Stimulated activated CD4-positive, alpha-beta T cell treated with anti-CD3 and anti-CD28 coated beads, Interleukin-1b, Interleukin-23, amount 100 ng/mL, for 48 hours (primary cell): ENCODE measurements at places on chromosomes 5 and 9.

GRCh38 chr5:74631081-74631953 lies 9.2 kb downstream of the ENC1 start:
- no peak for DNase-seq

DNA sequence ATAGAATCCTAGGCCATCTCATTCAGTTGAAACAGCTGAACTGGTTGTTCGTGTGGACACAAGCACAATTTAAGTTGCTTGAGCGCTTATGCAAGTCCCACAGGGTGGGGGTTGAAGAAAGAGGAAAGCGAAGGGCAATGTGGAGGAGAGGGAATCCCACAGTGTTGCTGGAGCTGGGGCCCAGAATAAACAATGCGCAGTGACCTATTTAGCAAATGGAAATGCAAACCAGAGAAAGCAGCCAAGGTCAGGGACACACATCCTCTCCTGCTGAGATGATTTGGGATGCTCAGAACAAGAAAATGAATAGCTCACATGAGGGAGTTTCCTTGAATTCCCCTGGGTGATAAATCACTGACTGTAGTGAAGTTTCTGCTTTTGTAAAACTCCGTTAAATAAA lies 838.3 kb downstream of the TLE4 start:
- DNase-seq: no peak

DNA sequence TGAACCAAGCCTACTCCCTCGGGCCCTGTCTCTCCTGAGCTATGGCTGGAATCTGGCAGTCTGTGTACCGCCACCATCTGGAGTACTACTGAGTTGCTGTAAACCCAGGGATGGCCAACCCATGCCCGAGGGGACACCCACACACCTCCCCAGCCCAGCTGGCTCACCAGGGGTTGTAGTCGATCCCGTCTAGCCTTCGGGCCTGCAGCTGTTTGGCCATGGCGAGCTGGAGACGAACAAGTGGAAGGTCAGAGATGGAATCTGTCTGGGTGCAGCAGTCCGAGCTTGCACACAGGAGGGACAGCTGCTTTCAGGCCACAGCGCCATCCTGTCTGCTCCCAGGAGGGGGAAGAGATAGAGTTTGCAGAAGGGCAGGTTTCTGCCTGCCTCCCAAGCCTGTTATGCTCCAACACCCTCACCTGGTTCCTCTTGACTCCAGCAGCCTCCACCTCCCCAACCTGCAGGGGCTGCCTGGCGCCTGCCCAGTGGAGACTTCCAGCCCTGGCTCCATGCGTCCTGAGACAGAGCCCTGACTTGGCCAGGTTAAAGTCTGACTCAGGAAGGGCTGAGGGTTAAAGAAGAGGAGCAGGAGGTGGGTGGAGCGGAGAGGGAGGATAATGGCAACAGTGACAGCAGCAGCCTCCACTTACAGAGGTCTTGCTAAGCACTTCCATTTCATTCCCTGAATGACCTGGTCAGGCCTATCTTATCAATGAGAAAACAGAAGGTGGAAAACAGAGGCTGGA lies 15.8 kb upstream of the SPOUT1 start:
- no peak for DNase-seq

DNA sequence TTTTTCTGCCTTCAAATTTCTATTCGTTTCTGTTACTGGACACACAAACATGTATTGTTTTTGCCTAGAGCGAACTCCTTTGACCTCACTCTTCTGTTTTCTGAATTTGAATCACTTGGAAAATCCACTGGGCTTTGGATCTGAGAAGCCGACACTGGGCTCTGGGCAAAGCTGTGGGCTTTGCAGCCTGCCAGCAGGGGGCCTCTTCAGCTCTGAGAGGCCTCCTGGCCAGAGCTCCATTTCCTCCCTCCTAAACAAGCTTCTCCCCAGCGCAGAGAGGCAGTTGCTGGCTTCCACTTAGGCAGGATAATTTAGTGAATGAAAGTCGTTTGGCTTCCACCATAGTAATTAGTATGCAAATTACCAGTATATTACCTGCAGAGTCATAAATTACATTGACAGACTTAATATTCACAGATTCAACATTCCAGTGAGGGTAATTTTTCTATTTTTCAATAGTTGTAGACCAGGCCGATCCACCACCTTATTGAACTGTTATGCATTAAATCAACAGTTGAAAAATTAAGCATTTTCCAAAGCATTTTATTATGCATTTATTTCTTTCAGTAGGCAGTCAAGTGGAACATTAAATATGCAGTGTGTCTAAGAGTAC lies 104.0 kb upstream of the ZNF366 start:
- peak; percentile 42 for DNase-seq

DNA sequence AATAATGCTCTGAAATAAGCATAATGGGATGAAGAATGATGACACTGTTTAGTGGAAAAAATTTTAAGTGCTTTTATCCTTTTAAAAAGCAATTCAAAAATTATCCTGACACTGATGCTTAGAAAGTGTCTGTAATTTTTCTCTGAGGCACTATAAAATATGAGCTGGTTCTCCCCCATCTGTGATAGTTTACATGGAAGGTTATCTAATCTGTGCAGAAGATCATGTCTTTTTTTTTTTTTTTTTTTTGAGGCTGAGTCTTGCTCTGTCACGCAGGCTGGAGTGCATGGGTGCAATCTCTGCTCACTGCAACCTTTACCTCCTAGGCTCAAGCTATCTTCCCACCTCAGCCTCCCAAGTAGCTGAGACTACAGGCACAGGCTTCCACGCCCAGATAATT lies 15.2 kb upstream of the TAF11L2 start:
- DNase-seq: no peak

DNA sequence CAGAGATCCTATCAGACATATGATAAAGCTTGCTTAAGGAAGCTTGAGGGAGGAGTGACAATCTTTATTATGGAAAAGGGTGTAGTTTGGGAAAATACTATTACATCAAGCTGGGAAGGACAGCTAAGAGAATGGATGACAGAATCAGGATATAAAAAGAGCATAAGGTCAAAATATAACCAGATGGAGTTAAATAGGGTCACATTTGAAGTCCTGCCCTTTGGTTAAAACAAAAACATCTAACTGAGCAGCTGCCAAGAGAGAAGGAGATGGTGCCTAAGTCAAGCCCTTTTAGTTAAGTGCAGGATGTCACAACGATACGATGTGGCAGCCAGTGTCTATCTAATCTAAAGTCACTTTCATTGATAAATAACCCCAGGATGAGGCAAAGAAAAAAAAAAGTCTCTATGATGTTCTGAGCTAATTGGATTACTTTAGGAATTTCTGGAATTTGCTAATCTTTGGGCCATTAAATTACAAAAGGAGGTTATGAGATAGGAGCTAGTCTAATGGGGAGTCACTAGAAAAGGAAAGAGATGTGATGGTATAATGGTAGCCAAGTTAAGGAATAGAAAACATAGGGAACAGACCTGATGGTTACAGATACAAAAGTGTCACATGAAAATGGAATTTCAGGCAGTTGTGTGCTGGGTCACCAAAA lies 365.2 kb downstream of the PDE4D start:
- no peak for DNase-seq

- no peak for DNase-seq
Observed at GRCh38 chr5:54480296-54480695, 24.8 kb downstream of the HSPB3 start.

GRCh38 chr9:129146441-129146941 lies 31.6 kb downstream of the IER5L start:
- no peak for DNase-seq

DNA sequence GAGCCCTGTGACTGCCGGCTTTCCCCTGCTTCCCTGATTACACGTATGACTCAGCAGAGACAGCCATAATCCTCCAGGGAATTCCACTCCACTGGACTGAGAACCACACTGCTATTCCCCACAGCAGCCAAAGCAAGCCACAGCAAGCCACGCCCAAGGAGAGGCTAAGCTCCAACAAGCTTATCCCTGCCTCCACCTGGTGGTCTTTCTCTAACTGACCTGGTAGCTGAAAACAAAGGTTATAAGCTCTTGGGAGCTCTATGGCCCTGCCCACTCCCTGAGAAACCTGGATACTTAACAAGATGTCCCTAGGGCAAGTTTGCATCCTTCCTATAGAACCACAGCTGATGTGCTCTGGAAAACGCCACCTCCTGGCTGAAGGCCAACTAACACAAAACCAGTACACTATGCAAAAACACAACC lies 613.7 kb upstream of the CDH18 start:
- no peak for DNase-seq

DNA sequence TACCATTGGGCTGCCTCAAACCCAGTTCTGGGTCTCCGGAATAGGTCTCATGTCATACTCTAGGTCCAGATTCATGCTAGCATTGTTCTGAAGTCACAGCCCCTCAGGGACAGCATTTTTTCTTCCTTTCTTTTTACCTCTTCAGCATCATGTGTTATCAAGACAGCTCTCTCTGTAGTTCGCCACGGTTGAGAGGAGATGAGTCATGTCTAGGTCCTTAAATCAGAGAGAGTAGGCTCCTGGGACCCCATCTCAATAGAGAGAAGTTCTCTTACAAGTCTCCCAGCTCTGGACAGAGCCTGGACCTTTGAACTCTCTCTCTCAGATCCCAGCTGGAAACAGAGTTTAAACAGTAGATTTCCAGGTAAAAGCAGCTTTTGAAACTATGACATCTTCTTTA lies 332.4 kb upstream of the CD180 start:
- DNase-seq: no peak

DNA sequence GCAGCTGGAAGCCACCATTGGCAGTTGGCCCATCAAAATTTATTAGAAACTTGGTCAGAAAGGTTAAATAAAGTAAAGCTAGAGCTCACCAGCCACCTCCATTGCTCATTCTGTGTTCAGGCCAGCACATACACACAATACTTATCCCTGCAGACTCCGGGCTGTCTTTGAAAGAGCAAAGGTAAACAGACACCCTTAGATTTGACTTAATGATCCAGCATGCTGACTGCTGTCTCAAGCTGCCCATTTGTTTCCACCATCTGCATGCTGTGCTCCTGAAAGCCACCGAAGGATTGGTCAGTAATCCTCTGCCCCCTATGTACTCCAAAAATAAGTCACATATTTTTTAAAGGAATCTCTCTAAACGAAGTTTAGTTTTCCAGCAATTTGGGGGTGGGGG lies 1059.8 kb upstream of the DMAC1 start:
- no peak for DNase-seq

- DNase-seq: no peak
Observed at GRCh38 chr5:88736494-88736893, 146.5 kb downstream of the MEF2C start.

DNA sequence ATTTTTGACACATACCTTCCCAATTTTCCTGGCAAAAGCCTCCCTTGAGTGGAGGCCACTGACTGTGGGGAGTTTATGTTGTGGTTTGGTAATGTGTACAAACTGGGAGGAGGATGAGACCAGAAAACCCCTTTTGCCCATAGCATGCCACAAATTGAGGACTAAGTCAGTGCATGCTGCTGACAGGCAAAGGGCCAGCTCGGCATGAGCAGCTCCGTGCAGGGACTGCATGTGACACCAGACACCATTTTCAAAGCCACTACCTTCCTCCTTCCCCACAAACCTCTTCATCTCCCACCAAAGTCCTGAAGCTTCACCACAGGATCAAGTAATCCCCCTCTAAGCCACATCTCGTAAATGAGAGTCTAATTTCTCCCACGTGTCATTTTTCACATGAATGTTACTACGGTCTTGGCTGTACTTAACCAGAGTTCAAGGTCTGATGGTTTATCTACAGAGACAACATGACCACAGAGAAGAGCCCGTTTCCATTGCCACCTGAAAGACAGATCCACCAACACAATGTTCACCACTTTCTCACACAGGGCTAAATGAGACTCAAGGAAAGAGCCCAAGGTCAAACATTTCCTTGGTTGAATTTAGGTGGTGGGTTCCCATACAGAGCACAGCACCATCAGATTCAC lies 106.5 kb downstream of the NFIB start:
- DNase-seq: no peak

DNA sequence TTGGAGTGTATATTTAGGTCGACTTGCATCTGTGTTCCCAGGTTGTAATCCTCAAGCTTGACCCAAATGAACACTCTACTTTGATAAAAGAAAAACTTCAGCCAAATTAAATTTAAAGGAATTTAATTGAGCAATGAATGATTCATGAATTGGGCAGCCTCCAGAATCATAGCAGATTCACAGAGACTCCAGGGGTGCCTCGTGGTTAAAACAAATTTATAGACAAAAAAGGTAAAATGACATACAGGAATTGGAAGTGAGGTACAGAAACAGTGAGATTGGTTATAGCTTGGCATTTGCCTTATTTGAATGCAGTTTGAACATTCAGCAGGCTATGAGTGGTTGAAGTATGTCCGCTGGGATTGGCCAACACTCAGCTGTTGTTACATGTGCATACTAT lies 21.6 kb upstream of the SPATA31D4 start:
- no peak for DNase-seq

DNA sequence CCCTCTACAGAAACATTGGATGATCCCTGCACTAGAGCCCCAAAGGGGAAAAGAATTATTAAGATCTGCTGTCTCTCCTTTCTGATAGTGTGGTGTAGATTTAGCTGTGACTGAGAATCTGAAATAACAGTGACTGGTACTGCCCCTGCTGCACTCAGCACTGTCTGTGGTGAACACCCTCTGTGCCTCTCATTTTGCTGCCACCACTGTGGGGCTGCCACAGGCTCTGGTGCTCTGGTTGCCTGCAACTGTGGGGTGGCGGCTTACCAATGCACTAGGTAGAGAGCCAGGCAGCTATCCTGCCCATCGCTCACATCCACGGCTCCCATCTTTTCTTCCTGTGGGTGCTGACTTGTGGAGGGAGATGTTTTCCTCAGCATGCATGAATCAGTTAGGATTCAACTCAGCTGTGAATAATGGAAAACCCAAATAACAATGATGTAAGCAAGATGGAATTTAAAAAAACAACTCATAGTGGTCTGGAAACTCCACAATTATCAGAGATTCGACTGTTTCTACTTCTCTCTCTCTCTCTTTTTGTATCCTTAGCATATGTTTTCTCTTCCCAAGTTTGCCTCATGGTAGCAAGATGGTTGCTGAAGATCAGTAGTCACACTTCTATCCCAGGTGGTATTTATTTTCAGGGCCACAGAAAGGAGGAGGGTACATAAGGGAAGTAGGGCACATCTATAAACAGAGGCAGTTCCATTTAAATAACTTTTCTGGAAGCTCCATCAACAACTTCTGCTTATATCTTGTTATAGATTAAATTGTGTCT lies 99.8 kb upstream of the DAP start:
- no peak for DNase-seq

DNA sequence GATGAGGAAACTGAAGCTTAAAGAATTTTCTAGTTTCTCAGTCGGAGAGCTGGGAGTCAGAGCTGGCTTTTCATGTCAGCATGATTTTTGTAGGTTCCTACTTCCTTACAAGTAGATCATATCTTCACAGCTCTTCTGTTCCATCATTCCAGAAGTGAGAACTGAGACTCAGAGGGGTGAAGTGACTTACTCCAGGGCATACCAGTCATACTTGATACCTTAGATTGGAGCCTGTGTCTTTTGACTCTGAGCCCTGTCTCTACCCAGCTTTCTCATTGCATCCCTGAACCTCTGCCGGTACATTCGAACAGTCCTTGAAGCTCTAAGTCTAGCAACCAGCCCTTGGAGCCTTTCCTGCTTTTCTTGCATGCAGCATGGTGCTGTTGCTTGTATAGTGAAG lies 53.3 kb downstream of the MCCC2 start:
- DNase-seq: no peak

DNA sequence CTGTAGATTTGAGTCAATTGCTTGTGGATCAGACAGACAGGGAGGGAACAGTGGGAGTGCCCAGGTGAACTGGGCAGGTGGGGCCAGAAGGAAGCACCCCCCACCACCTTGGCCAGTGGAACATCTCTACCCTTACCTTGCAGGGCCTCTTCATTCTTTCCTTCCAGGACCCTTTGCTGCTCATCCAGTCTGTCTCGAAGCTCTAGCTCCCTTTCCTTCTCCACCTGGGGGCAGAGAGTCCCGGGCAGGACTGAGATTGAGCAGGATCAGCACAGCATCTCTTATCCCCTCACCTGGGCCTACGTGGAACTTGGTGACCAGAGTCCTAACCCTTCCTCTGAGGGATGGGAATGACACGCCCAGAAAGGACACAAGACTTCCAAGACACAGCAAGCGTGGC lies 25.0 kb downstream of the CCDC69 start:
- no peak for DNase-seq
